ENCODE measurements at places on chromosomes 6 and 20.

GRCh38 chr20:24835195-24835594 lies 113.9 kb upstream of the CST7 start:
- no peak for DNase-seq

GRCh38 chr20:43386878-43387277 lies 70.8 kb upstream of the SRSF6 start:
- no peak for DNase-seq

DNA sequence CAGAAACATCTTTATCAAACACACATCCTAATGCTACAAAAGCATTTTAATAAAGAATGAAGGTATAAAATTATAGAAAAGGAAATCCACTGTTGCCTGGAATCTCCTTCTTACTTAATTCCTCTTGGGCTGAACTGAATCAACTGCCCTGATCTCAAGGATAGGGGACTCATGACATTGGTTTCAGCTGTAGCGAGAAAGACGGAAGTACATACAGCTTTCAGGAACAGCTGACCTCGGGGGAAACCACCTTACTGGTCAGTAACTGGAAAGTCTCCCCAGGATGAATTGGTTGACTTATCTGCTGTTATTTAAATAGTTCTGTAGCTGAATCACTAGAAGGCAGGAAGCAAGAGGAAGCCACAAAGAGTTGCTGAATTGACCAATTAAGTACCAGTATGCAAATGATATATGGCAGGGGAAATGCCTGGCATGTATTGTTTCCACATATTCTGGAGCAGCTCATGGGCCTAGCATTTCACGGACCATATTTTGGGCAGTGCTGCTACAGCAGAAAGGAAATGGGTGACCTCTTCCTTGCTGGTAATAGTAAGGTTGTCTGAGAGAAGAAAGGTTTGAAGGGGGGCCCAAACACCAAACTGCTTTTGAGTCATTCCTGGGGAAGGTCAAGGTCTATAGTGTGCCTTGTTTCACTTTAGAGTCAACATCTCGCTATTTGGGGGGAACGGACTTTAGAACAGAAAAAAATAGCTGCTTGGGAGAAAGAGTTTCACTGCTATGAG lies 43.7 kb upstream of the MAP7 start:
- DNase-seq, result no peak

GRCh38 chr6:47007657-47008396 lies 34.3 kb downstream of the ADGRF1 start:
- DNase-seq, result no peak

DNA sequence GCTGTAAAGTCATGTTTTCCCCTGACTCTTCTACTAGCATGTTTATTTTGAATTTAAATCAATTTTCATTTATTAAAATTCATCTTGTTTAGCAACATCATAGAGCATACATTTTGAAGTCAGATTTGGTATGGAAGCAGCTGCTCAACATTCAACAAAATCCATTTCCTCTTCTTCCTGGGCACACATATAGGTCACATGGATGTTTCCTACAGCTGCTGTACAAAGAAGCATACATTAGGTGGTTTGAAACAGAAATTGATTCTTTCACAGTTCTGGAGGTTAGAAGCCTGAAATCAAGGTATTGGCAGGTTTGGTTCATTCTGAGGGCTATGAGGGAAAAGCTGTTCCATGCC lies 495.2 kb downstream of the RFPL4B start:
- no peak for DNase-seq

GRCh38 chr6:127932708-127933107 lies 31.9 kb upstream of the THEMIS start:
- no peak for DNase-seq

All from HuH-7.5 (cell line).